Stimulated activated CD4-positive, alpha-beta T cell treated with anti-CD3 and anti-CD28 coated beads, Interleukin-4, amount 100 ng/mL, for 4 hours (primary cell): ENCODE measurements at places on chromosomes 4 and X.

GRCh38 chr4:183264614-183265013 lies 55.5 kb downstream of the CLDN22 start:
- no peak for DNase-seq

GRCh38 chrX:6004529-6004928 lies 224.1 kb downstream of the NLGN4X start:
- DNase-seq = no peak

DNA sequence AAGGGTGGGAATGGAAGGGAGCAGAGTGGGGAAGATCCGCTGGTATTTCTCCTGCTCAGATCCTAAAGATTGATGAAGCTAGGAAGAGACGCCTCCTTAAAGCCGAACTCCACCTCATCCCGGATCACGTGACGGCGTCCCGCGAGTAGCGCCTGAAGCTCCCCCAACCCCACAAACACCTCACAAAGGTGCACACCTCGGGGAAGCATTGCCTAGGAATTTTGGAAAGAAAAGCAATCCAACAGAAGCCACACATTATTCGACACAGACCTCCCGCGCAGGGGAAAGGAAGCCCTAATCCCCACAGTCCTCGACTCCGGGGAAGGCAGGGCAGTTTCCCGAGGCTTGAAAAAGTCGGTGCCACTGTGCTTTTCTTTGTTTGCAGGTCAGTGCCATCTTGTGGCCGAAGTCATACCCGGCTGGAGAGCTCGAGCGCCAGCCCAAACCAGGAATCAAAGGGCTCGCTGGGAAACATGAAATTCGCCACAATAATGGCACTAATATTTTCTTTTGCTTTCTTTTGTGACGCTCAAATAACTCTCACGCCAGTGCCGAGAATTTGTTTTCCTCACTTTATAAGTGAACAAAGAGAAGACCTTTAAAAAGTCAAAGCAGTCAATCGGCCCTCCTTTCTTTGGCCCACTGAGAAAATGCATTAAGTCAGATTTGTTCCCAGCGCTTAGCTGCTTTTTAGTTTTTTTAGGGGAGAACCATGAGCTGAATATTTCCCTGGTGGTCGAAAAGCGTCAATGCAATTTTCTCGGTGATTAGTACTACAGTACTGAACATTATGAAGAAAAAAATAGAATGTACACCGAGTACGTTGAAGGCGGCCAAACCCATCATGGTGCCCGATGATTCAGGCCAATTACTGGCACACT lies at the start of gene NPY1R:
Gene NPY1R (minus strand): TSS at position 71 of the 881 bp plus-strand sequence. CDS start 6,042 bp downstream, outside the sequence.
- no peak for DNase-seq

DNA sequence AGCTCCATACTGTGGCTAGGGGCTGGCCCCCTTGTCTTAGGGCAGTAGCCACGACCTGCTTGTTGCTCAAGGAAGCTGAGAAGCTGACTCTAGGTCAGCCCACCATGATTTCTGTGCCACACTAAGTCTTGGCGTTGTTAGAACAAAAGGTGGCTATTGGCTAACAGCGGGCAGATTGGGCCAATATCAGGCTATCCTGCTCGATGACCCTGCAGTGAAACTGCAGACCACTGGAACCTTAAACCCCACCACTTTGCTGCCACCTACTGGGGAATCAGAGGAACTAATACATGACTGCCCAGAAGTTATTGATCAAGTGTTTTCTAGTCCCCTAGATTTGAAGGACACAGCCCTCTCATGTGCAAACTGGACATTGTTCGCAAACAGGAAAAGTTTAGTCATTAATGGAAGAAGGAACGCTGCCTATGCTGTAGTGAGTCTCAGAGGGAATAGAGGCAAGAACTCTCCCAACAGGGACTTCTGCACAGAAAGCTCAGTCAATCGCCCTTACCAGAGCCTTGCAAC lies 17.0 kb upstream of the PAPSS1 start:
- peak; percentile 15 for DNase-seq

DNA sequence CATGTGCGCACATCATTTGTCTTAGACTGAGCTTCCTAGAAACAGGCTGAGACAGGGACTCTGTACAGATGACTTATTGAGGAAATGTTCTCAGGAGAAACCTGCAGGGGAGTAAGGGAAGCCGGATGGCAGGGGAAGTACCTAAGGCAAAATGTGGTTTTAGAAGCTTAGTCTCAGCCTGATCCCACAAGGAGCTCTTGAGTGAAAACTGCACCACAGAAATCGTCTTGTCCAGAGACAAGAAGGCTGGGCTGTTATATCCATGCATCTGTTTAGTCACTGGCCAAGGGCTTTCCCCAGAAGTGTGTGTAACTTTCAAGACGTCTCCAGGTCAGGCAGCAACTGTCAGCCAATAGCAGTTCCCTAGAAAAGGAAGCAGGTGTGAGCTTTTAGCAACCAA lies 86.0 kb downstream of the FUNDC1 start:
- DNase-seq = no peak

GRCh38 chrX:21745756-21746155 lies 12.2 kb downstream of the SMPX start:
- DNase-seq = peak; percentile 23

- DNase-seq = no peak
Measured at GRCh38 chr4:122739174-122739573, 6.7 kb downstream of the BBS12 start.

- no peak for DNase-seq
Measured at GRCh38 chr4:12178614-12179610, 750.2 kb upstream of the HS3ST1 start.

GRCh38 chr4:78552389-78553042 lies 946 bp downstream of the ANXA3 start:
- DNase-seq = no peak

- DNase-seq = no peak
Measured at GRCh38 chrX:6990552-6991193, 156.8 kb upstream of the STS start.
